ENCODE measurements at places on chromosomes 1 and 21.

DNA sequence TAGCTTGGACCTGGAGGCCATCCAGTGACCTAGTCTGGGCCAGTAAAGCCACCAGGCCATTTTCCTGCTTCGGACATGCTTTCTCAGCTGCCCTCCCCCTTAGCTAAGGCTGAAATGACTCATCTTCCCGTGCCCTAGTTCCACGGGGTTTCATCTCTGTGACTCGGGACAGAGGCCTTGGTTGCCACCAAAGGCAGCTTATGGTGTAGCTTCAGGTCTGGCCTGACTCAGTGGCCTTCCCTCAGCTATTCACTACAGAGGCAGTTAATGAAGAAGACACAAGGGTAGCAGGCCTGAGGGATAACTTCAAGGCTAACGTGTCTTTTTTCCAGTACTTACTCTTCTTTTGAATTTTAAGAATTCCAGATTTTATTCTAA, 82.4 kb downstream of the PBX1 start:
- DNase-seq = peak; percentile 9

DNA sequence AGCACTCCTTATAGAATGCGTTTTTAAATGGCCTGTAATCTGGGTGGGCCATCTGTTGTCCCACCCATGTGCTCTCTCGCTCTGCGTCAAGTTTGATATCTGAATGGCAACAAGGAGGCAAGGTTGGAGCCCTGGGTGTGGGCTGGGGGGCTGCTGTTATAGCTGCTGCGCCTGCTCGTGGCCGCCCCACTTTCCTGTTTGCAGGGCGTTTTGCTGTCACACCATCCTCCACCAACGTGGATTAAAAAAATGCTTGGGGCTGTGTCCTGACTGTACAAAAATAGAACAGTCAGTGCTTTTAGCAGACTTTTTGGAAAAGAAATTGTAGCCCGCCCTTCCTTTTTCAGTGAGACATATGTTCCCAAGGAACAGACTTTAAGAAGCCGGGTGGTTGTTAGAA, 25.4 kb downstream of the UMODL1 start:
- DNase-seq = no peak

DNA sequence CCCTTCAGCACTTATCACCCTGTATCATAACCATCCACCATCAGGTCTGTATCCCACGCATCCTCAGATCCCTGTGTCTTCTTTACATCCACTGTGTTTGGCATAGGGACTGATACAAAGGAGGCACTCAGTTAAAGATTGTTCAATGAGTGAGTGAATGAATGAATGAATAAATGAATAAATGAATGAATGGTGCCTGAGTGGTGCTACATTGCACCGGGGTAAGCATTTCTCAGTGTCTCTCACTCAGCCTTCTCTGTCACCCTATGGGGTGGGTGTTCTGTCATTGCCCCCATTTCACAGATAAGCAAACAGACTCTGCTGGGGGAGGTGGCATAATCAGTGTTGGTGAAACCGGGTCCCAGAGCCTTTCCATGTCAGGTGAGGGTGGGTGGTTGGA, 56.6 kb upstream of the ID3 start:
- DNase-seq = no peak

- no peak for DNase-seq
Observed at GRCh38 chr1:29121516-29121935, 2.2 kb downstream of the TMEM200B start.

- DNase-seq = no peak
Observed at GRCh38 chr21:40575976-40576375, 271.0 kb downstream of the DSCAM start.

GRCh38 chr1:20010016-20010415, 30.6 kb upstream of the PLA2G2A start:
- no peak for DNase-seq

- DNase-seq = no peak
Observed at GRCh38 chr1:56034222-56034621, 545.1 kb downstream of the PLPP3 start.

DNA sequence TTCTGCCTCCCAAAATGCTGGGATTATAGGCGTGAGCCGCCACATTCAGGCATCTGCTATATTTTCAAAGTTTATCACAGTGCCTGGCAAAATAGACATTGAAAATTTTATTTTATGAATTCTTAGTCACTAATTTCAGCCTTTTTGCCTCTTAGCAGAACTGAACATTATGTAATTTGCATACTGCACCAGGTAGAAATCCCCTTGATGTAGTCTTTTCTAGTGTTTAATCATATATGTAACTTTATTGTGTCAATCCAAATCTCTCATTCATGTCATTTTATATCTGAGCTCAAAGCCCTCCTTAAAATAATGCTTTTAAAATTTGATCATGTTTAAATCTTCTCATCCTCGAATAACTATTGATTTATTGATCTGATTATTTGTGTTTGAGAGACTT, 19.2 kb downstream of the WDTC1 start:
- DNase-seq = no peak

DNA sequence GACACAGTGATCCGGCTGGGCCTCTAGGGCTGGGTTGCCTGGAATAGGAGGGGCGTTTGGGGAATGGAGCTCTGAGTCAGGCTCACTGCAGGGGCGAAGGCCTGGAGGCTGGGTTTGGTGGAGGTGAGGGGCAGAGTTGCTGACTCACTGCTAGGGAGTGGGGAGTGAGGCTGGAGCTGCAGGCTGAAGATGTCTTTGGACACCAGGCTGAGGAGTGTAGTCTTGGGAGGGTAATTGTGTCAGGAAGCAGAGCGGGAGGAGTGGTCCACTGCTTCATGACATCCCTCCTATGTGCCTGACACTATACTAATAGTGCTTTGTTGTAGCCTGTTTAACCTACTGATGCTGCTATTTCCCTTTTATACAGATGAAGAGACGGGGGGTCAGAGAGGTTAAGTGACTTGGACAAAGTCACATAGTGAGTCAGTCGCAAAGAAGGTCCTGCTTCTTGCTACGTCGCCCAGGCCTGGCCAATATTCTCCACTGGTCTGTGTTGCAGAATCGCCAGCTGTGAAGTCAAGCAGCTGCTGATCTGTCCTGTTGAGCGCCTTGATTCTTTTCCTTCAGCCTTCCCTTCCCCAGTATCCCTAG, 13.6 kb downstream of the ACTL8 start:
- peak; percentile 10 for DNase-seq

- no peak for DNase-seq
Observed at GRCh38 chr1:42784946-42785693, at the start of gene TMEM269. Gene TMEM269 (plus strand): TSS chr1:42784991. CDS start chr1:42789894, 4,903 bp downstream.

GRCh38 chr1:226349081-226349480, 40.1 kb upstream of the LIN9 start:
- no peak for DNase-seq

DNA sequence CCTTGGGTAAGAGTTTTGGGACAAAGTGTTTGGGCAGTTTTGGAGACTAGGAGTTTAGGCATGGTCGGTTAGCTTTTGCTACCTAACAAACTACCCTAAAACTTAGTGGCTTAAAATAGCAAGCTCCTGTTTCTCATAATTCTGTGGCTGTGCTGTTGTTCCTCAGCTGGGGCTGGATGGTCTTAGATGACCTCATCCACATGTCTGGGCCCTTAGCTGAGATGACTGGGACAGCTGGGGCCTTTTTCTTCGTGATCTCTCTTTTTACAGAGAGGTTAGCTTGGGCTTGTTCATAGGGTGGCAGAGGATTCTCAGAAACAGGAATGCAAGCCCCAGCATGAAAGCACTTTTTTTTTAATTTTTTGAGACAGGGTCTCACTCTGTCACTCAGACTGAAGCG, 6.6 kb downstream of the ATP1A4 start:
- DNase-seq = no peak

DNA sequence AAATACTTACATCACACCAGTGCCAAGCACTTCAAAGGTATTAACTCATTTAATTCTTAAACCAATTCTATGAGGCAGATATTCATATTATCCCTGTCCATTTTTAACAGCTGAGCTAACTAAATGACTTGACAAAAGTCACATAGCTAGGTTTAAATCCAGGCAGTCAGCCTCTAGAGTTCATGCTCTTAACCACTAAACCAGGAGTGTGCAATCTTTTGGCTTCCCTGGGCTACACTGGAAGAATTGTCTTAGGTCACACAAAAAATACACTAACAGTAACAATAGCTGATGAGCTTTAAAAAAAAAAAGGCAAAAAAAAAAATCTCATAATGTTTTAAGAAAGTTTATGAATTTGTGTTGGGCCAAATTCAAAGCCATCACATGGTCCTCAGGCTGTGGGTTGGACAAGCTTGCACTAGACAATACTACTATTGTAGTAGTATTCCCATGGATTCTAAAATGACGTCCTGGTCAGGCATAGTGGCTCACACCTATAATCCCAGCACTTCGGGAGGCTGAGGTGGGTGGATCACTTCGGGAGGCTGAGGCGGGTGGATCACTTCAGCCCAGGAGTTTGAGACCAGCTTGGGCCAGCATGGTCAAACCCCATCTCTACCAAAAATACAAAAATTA, 10.0 kb downstream of the UBR4 start:
- no peak for DNase-seq

- no peak for DNase-seq
Observed at GRCh38 chr1:67688526-67689219, 3.7 kb downstream of the GADD45A start.

- peak; percentile 26 for DNase-seq
Observed at GRCh38 chr21:38948377-38949069, 142.8 kb downstream of the ETS2 start.

DNA sequence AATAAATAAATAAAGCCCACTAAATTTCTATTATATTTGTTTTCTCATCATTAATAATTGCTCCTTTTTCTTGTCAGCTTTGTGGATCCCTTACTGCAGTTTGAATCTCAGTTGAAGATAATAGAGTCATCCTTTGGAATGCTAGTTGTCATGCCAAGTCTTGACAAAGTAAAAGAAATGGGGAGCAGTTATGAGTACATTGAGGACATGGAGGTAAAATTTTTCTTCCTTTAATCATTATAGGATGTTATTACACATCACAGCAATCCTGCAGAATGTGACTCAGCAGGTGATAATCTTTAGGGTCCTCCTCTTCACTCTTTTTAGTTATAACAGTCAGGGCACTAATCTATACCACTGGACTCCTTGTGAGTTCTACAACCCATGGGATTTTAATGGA, 24.1 kb downstream of the MROH9 start:
- DNase-seq = no peak

DNA sequence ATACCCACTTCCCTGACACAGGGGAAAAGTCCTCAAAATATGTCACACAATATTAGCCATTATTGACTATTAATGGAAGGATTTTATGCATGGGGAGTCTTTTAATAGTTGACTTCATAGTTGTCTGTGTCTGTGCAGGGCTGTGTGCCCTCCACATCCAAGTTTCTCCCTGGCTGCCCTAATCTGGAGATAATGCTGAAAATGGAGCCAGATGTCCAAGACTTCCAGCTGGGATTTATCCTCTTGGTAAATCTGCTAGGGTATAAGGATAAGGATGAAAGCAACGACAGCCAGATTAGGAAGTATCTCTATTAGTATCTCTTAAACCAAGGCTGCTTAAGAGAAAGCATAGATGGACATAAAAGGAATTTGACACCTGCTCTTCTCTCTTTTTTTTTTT, 42.1 kb downstream of the CDK18 start:
- DNase-seq = no peak

DNA sequence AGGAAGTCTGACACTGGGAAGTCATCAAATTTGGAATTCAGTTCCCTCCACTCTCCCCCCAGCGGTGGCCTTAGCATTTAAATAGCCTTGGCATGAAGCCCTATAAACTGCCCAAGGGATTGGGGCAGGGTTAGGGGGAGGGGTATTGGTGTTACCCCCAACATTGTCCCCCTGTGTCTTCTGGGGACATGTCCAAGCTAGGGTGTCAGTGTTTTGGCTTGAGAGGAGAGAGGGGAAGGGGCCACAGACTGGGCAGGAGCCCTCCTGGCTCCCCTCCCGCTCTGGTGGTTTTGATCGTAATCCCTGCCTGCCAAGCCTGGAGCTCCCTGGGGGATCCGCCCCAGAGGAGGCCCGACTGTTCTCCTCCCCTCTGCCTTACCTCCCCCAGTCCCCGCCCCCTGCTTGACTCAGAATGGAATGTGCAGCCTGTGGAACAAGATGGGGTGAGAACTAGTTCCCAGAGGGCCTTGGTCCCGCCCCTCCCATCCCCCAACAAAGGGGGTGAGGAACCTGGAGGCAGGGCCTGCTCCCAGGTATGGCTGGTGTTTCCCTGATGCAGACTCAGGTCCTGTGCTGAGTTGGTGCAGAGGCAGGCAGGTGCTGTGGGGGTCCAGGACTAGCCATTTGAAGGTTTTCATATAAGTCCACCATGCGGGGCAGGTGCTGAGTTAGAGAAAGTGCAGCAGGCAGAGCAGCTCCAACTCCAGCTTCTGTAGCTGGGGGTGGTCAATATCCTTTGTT, 7.4 kb downstream of the SOX13 start:
- peak; percentile 91 for DNase-seq

- DNase-seq = peak; percentile 85
Observed at GRCh38 chr21:33894736-33895288, 20.8 kb downstream of the ATP5PO start.

- no peak for DNase-seq
Observed at GRCh38 chr21:37917612-37918011, 1.4 kb upstream of the KCNJ6 start.

GRCh38 chr1:2911421-2912178, 109.7 kb upstream of the ACTRT2 start:
- DNase-seq = no peak

DNA sequence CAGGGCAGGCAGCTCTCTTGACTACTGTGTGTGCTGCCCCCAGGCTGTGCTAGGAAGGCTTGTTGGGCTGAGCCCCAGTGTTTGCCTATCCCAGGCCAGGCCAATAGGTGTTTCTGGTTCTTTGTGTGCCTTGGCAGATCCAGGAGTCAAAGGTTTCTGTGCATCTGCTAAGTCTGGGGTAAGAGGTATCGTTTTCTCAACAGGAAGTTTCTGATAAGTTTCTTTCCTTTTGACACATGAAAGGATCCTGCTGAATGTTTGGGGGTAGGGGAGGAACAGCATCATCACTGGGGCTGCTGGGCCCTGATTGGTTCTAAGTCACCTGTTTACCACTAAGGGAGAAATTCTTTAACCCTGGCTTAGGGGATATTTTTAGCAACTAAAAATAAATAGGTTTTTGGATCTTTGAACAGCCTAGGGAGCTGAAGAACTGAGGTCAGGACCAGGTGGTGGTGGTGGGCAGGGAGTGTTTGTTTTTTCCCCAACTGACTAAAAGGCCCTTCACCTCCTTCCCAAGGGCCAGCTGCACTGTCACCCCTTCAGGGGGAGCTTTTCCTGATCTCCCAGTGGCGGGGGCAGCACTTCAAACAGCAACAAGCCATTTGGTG, 85.1 kb downstream of the KCNN3 start:
- DNase-seq = no peak

- peak; percentile 72 for DNase-seq
Observed at GRCh38 chr1:20426923-20427322, 59.1 kb downstream of the CAMK2N1 start.

DNA sequence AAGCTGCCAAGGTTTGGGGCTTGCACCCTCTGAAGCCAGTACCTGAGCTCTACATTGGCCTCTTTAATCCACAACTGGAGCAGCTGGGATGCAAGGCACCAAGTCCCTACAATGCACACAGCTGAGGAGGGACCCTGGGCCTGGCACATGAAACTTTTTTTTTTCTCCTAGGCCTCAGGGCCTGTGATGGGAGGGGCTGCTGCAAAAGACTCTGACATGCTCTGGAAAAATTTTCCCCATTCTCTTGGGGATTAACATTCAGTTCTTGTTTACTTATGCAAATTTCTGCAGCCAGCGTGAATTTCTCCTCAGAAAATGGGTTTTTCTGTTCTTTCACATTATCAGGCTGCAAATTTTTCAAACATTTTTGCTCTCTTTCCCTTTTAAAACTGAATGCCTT, 1072.2 kb downstream of the BRINP3 start:
- no peak for DNase-seq
